Islet precursor cell (in vitro differentiated cells): ENCODE measurements at places on chromosomes 7 and 10.

- peak; percentile 85 for DNase-seq
These were observed 31.9 kb downstream of the SH2B2 start for GRCh38 chr7:102318482-102318971.

GRCh38 chr10:89887406-89887805, 186.0 kb downstream of the KIF20B start:
- DNase-seq, result no peak

DNA sequence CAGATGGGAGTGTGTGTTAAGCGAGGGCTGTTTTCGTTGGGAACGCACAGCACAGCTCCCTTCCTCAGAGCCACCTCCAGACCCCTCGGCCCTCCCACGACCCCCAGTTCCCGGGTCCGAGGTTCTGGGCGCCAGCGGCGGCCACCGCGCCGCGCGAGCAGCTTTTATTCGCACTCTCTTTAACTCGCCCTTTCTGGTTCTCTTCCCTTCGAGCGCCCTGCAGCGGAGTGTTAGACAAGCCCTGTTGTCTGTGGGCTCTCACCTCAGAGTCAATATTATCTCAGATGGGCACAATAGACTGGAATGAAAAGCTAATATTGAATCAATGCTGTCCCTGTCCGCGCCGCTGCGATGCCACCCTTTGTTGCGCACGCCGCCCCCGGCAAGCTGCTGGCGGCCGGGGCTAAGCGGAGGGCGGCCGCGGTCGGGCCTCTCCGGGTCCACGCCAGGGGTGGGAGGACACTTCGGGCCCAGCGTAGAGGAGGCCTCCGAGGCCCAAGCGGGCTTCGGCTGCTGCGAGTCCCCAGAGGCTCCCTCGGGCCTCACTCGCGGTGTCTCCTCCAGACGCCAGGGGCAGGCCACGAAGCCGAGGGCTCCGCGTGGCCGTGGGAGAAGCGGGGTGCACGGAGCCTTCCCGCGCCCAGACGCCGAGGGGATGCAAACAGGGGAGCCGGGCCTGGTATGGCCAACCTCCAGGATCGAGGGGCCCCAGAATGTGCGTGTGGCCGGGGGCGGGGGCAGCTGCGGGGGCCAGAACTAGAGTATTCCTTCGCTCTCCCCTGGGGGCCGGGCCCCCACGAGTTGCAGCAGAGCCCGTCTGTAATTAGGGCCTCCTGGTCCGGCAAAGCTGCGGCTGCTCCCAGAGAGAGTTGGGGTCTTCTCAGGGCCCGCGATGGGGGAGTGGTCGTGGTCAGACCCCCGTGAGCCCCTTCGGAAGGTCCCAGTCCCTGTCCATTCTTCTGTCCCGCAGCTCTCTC, 7.9 kb upstream of the EMX2 start:
- DNase-seq, result no peak

GRCh38 chr10:124081547-124082140, 11.8 kb downstream of the CHST15 start:
- DNase-seq, result no peak

DNA sequence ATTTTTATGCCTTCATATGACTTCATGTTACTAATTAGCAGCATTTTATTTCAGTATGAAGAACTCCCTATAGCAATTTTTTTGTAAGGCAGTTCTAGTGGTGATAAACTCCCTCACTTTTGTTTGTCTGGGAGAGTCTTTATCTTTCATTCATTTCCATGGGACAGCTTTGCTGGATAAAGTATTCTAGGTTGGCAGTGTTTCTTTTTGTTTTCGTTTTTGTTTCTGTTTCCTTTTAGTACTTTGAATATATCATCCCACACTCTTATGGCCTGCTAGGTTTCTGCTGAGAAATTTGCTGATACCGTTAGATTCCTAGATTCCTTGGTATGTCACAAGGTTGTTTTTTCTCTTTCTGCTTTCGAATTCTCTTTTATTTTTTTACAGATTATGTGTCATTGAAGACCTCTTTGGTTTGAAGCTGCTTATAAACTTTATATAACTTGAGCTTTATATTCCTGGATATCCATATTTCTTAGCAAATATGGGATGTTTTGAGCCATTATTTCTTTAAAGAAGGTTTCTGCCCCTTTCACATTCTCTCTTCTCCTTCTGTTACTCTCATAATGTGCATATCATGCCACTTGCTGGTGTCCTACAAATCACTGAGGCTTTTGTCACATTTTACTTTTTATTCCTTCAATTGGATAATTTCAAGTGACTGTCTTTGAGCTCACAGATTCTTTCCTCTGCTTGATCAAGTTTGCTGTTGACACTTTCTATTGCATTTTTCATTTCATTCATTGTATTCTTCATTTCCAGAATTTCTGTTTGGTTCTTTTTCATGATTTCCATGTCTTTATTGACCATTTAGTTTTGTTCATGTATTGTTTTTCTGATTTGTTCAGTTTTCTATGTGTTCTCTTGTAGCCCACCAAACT, 28.9 kb upstream of the AHR start:
- no peak for DNase-seq

GRCh38 chr7:1742555-1743303, 72.7 kb downstream of the ELFN1 start:
- DNase-seq, result no peak

DNA sequence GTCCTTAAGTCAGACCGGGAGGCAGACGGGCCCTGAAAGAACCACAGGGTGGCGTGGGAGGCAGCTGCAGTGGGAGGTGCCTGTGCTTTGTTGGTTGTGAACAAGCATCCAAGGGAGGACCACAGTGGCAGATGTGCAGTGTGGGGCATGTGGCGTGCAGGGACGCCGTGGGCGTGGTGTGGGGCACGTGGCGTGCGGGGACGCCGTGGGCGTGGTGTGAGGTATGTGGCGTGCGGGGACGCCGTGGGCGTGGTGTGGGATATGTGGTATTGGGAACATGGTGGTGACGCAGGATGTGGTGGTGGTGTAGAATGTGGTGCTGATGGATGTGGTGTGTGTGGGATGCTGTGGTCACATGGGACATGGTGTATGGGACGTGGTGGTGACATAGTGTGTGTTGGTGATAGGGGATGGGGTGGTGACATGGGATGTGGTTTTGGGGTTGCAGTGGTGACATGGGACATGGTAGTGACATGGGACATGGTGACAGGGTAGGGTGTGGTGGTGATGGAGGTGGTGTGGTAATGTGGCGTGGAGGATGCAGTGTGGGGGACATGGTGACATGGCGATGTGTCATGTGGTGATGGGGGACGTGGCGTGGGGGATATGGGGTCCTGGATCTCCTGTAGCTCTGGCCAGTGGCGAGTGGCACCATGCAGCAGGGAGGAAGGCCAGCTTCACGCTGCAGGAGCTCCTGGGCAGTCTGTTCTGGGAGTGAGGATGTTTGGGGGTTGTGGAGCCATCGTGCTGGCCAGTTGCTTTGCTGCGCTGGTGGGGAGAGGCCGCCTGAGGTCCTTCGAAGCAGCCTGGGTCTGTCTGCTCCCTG, 78.8 kb downstream of the INPP5A start:
- peak; percentile 30 for DNase-seq

GRCh38 chr7:148535217-148535616, 55.3 kb upstream of the C7orf33 start:
- peak; percentile 63 for DNase-seq

DNA sequence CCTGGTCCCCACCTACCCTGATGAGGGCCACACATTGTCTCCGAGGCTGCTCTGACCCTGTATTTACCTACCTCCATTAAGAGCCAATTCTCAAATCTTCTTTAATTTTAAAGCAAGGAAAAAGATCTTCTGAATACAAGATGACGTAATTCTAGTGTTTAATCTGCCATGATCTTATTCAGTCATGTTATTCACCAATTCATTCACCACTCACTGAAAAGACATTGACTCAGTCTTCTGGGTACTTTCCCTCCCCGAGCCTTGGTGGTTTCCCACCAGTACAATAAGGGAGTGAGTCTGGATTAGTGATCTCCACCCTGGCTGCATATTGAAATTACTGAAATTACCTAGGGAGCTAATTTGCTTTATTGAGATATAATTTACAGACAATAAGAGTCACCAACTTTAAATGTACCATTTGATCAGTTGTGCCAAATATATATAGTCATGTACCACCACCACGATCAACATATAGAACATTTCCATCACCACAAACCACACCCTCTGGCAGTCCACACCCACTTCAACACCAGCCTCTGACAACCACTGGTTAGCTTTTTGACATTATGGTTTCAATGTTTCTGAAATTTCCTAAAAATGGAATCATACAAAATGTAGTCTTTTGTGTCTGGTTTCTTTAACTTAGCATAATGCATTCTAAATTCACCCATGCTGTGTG, 117.5 kb upstream of the UNC5B start:
- DNase-seq, result no peak

- DNase-seq, result no peak
These were observed 220.3 kb downstream of the ARL4A start for GRCh38 chr7:12907774-12908173.

DNA sequence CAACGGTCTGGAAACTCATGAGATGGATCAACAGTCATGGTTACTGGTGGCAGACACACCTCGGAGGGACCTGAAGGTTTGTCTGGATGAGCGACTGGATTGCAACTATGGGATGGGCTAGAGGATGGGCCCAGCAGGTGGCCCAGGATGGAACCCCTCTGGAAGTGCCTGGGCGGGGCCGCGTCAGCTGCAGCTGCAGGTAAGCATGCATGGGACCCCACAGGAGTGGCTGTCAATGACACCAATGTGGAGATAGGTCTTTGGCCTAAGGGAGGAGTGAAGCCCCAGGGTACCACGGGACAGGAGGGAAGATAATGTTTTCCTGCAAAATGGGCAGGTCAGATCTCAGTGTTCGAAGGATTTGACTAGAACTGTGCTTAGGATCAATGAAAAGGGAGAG, 103.4 kb downstream of the LANCL2 start:
- no peak for DNase-seq

- DNase-seq, result no peak
These were observed 228.0 kb downstream of the TWIST1 start for GRCh38 chr7:18889436-18889835.

DNA sequence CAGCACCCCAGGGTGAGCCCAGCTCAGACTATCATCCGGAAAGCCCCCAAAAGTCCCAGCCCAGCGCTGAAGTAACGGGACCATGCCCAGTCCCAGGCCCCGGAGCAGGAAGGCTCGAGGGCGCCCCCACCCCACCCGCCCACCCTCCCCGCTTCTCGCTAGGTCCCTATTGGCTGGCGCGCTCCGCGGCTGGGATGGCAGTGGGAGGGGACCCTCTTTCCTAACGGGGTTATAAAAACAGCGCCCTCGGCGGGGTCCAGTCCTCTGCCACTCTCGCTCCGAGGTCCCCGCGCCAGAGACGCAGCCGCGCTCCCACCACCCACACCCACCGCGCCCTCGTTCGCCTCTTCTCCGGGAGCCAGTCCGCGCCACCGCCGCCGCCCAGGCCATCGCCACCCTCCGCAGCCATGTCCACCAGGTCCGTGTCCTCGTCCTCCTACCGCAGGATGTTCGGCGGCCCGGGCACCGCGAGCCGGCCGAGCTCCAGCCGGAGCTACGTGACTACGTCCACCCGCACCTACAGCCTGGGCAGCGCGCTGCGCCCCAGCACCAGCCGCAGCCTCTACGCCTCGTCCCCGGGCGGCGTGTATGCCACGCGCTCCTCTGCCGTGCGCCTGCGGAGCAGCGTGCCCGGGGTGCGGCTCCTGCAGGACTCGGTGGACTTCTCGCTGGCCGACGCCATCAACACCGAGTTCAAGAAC, 1.1 kb downstream of the VIM start:
- DNase-seq, result peak; percentile 95

DNA sequence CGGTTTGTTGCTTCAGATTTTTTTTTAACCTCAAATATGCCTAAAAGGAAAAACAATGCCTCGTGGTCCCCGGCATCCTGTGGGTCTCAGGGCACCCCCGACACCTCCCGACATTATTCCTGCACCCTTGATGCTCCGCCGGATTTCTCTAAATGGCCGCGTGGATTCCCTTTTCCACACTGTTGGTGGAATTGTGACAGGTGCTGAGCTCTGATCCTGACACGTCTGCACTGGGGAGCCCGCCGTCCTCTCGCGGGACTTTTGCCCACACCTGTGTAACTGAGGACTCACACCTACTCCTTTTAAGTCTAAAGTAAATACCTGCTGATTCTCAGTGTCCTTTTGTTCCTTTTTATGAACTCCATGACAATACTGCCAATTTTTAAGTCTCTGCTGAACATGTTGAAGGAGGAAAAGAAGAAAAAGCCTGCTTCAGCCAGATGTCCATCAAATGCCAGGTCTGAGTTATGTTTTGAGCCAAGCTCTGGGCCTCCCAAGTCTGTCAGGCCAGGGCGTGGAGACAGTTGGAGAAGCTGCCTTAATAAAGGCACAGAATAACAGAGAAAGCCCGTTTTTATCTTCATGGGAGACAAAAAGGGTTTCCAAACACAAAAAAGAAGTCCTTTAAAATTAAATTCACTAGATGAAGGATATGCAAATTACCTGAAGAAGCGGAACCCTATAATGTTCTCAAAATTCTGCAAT, 568.2 kb downstream of the DNAJB6 start:
- no peak for DNase-seq

- no peak for DNase-seq
These were observed 5.4 kb downstream of the CHST15 start for GRCh38 chr10:124087672-124088634.

GRCh38 chr7:31000161-31000693, 36.5 kb downstream of the GHRHR start:
- no peak for DNase-seq

- DNase-seq, result no peak
These were observed 77.8 kb downstream of the BAMBI start for GRCh38 chr10:28754930-28755718.

DNA sequence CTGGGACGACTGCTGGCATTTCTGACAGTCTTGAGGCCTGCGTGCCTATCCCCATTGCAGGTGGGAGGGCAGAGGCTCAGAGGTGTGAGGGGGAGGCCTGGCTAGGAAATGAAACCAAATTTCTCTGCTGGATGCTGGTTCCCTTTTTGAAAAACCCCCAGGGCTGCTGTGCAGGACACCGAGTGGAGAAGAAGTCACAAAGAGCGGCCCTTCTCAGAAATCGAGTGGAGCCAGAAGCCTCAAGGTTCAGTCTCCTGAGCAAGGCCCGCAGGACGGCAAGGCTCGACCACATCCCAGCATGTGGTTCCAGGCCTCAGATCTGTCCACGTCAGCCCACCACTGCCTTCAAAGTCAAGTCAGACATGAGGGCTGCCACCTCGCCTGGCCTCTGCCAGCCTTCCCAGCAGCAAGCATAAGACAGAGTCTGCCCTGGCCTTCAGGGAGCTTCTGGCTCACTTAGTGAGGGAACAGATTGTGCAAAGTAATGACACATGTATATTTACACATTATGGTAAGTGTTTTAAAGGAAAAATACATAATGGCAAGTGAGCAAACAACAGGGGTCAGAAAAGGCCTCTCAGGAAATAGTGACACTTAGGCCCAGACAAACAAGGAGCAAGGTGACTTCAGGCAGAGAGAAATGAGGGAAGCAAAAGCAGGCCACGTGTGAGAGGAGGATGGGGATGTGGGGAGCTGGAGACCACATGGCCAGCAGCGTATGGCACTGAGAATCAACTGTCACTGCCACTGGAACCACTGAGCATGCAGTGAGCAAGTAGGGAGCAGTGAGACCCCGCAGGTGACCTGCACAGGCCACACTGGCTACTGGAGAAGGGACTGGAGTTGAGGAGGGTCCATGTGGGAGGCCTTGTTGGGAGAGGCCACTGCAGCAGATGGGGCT, 86.7 kb downstream of the ARHGAP22 start:
- DNase-seq, result peak; percentile 47

GRCh38 chr7:2608921-2609411, 22.8 kb upstream of the TTYH3 start:
- DNase-seq, result no peak

- DNase-seq, result no peak
These were observed 78.5 kb downstream of the ZRANB1 start for GRCh38 chr10:125020386-125020785.

GRCh38 chr7:71482284-71482683, 350.3 kb downstream of the GALNT17 start:
- DNase-seq, result no peak

GRCh38 chr10:70341016-70341415, 41.4 kb downstream of the LRRC20 start:
- no peak for DNase-seq
